ENCODE measurements at places on chromosomes 6 and 20.

GRCh38 chr6:148470156-148470555 lies 127.5 kb downstream of the SASH1 start:
- no peak for DNase-seq

DNA sequence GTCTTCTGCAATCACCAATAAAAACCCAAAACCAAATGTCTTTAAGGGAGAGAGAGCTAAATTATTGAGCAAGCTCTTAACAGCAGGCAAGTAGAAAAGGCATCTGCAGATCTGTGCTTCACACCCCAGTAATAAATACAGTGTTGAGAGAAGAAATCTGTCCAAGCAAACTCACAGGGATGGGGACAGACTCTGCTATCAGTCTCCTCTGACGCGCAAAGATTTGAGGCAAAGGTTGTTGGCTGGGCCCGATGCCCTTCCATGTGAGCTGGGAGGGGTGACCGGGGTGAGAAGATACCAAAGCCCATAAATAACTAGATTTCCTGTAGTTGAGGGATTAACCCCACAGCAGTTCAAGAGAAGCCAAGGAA lies 315.2 kb upstream of the SOX4 start:
- peak; percentile 29 for DNase-seq

DNA sequence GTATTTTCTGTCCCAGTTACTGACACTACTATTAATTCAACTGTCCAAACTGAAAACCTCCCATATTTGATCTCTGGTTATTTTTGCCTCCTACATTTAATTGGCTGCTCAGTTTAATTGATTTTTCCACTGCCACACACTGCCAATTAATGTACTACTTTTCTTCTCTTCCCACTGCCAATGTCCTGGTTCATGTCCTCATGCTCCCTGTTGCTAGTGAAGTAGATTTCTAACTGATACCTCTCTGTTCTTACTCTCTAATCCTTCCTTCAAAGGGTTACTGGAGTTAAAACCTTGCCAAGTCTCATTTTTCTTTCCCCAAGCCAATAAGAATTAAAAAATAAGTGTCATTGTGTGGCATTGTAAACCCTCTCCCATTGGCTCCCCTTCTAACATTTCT lies 440.6 kb upstream of the JAG1 start:
- no peak for DNase-seq

DNA sequence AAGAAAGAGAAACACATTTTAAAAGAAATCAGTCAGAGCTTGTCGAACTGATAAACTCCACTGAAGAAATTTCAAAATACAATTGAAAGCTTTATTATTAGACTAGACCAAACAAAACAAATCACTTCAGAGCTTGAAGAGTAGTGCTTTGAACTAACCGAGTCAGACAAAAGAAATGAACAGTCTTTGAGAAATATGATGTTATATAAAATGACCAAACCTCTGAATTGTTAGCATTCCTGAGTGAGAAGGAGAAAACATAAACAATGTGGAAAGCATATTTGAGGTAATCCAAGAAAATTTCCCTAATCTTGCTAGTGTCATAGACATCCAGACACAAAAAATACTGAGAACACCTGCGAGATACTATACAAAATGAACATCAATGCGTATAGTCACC lies 13.2 kb upstream of the CST4 start:
- no peak for DNase-seq

DNA sequence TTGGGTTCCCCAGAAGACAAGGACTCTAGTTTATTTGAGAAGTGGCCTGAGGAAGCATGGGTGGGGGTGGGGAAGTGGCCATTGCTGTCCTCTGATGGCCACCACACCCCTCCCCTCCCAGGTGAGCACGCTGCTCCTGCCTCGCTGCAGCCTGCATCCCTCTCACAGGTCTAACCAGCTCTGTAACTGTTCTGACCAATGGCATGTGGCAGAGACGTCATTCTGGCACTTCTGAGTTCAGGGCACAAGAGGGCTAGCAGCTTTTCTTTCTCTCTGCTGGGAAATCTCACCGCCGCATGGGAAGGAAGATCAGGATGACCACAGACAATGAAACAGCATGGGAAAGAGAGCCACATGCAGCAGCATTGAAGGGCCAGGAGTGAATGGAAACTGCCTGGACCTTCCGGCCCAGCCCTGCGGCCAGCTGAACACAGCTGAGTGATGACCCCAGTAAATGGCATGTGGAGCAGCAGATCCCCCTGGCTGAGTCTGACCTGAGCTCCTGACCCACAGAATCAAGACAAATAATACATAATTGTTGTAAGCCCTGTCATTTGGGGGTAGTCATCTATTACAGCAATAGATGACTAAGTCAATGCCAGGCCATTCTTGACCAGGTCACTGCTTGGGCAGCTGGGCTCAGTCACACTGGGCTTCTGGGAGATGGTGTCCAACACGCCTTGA lies 179.8 kb downstream of the LINC00237 start:
- DNase-seq: no peak

DNA sequence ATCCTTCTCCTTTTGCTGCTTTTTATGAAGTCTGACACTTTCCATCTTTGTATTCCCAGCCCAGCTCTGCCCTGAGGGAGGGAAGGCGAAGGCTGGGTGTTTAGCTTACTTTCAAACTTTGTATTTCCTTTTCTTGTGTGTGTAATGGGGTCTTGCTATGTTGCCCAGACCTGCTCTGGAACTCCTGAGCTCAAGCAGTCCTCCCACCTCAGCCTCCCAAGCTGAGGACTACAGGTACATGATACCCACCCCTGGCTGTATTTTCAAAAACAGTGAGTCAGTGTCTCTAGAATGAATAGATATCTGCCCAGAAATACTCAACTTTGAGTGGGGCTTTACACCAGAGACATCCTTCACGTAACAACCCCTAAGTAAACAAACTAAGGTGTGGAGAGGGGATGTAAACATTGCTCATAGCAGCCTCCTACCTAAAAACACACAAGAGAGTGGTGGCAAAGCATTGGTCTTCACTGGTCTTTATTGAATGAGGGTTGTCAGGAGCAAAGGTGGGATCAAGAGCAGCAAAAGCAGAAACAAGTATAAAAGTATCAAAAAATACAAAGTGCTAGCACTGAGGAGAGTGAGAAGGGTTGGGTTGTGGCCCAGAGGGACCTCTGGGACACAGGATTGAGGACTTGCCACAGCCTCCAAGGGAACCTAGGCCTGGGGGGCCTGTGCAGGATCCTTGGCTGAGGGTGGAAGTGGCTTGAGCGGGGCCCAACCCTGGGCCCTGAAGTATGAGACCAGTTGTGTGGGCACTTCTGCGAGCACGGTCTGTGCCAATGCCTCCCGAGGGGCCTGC lies 10.2 kb downstream of the SPAG4 start:
- no peak for DNase-seq

- DNase-seq: no peak
These were observed 14.0 kb upstream of the SRSF3 start for GRCh38 chr6:36580184-36580526.
